ENCODE measurements at places on chromosomes 11 and 22. TPM values are rescaled to one million over a fixed set of nuclear protein-coding genes. Genes with fewer than 3 reads are reported as not detected.

Gene POTEH
- not detected for polyA plus RNA-seq

Gene AP2A2
- polyA plus RNA-seq = 37.3 TPM

Gene KCNJ4
- polyA plus RNA-seq = not detected

Gene FBLN1
- 33.2 TPM for polyA plus RNA-seq

Gene ACTN3
- polyA plus RNA-seq = not detected

Gene KRTAP5-8
- not detected for polyA plus RNA-seq

Gene MARK2
- polyA plus RNA-seq = 14.2 TPM

Gene OR6Q1
- polyA plus RNA-seq = not detected

Gene ACR
- 3.6 TPM for polyA plus RNA-seq

Gene KDM4E
- polyA plus RNA-seq = not detected
